ENCODE measurements at places on chromosomes 11 and 22. TPM values are rescaled to one million over a fixed set of nuclear protein-coding genes. Genes with fewer than 3 reads are reported as not detected.

Gene CELSR1
- total RNA-seq: 69.2 TPM

Gene RAG2
- total RNA-seq: not detected

Gene LUZP2
- total RNA-seq: not detected

Gene TEX54
- not detected for total RNA-seq

Gene APOBEC3G
- total RNA-seq: 0.49 TPM

Gene MYH9
- total RNA-seq: 643 TPM

Gene KRTAP5-8
- total RNA-seq: not detected

Gene TRIM29
- 60.9 TPM for total RNA-seq

Gene DDX25
- total RNA-seq: not detected

Gene C22orf31
- total RNA-seq: not detected

Gene HDHD5
- total RNA-seq: 38.7 TPM

Gene CNTN5
- not detected for total RNA-seq

Gene ALX4
- not detected for total RNA-seq

Gene SESN3
- total RNA-seq: 6.3 TPM

Gene SCN3B
- total RNA-seq: 3.3 TPM

Gene RAC2
- 42.4 TPM for total RNA-seq

Gene VPREB3
- not detected for total RNA-seq

Gene PIWIL4
- total RNA-seq: not detected

Gene B4GALNT4
- 25.9 TPM for total RNA-seq

Gene GDPD4
- total RNA-seq: not detected

Gene MAPK11
- total RNA-seq: 10.4 TPM

Gene TMEM191C
- 1.4 TPM for total RNA-seq

Gene ZC3H7B
- 53.4 TPM for total RNA-seq

Gene LARGE1
- 5.2 TPM for total RNA-seq

Gene TRIM49
- total RNA-seq: not detected

Gene CD82
- 114 TPM for total RNA-seq

Gene GPR83
- total RNA-seq: not detected

Gene APOC3
- not detected for total RNA-seq

All from MCF 10A (cell line).